ENCODE measurements at places on chromosomes 7 and 10.

DNA sequence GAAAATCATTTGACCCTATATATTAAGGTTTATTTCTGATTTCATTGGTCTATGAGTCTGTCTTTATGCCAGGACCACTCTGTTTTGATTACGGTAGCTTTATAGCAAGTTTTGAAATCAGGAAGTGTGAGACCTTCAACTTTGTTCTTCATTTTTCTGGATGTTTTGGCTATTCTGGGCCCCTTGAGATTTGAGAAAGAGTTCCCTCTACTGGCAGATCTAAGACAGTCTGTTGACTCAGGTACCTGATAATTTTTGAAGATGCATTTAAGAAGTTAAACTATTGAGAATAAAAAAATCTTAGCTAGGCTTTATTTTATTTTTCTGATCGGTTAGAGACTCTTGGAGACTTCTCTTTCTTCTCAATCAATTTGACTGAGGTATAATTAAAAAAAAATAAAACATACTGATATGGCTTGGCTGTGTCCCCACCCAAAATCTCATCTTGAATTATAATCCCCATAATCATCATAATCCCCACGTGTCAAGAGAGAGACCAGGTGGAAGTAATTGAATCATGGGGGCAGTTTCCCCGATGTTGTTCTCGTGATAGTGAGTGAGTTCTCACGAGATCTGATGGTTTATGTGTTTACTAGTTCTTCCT, 209.2 kb downstream of the SNX10 start:
- no peak for DNase-seq

GRCh38 chr10:47107007-47107747, 192.8 kb upstream of the GDF10 start:
- DNase-seq = no peak

- no peak for DNase-seq
Measured at GRCh38 chr10:652233-652632, 37.2 kb downstream of the DIP2C start.

- no peak for DNase-seq
Measured at GRCh38 chr10:20041931-20042330, 225.7 kb downstream of the PLXDC2 start.

DNA sequence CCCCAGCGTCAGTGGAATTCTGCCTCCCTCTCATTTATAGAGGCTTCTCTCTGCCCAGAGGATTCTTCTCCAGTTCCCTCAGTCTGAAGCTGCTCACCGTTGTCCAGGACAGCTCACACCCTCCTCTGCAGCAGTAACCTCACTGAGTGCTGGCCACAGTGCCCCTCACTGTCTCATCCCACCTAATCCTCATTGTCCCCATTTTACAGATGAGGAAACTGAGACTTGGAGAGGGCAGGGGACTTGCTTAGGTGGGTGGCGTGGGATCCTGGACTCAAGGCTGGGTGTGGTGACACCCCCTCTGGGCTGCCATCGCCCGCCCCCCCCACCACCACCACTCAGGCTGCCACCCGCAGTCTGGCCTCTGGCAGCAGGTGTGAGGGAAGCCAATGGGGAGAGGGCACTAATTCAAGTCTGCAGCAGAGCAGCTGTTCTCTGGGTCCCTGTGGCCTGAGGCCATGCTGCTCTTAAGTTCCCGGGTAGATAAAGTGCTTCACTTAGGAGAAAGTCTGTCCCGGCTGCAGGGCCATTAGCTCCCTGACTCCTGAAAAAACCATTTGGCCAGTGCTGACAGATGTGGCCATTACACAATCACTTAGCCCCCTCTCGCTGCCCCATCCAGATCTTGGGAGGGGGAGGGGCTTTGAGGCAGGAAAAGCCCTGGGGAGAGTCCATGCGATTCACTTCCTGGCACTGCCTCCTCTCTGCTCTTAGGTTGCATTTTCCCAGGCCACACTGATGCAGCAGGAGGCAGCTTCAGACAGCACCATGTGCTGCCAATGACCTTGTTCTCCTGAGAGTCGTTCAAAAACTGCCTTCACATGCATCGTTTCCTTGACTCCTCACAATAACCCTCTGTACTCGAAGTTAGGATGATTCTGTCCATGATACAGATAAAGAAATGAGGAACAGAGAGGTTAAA, 36.3 kb downstream of the DRGX start:
- DNase-seq = no peak

- no peak for DNase-seq
Measured at GRCh38 chr7:144862612-144863319, 26.9 kb upstream of the TPK1 start.

GRCh38 chr7:2633538-2634266, 1.9 kb downstream of the TTYH3 start:
- peak; percentile 46 for DNase-seq

DNA sequence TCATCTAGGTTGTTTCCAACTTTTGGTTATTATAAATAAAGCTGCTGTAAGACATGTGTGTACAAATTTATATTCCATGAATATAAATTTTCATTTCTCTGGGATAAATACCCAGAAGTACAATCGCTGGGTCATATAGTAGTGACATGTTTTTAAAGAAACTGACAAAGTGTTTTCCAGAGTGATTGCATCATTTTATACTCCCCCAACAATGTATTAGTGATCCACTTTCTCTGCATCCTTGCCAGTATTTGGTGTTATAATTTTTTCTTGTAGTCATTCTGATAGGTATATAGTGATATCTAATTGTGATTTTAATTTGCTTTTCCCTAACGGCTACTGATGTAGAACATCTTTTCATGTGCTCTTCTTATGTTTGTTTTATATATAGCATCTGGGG, 27.0 kb upstream of the ARHGAP21 start:
- DNase-seq = no peak

- no peak for DNase-seq
Measured at GRCh38 chr10:33103863-33104379, 145.9 kb upstream of the ITGB1 start.

- no peak for DNase-seq
Measured at GRCh38 chr7:96416116-96416515, 94.2 kb upstream of the SLC25A13 start.

GRCh38 chr7:65216469-65216868, 157.2 kb upstream of the ZNF92 start:
- DNase-seq = peak; percentile 49

DNA sequence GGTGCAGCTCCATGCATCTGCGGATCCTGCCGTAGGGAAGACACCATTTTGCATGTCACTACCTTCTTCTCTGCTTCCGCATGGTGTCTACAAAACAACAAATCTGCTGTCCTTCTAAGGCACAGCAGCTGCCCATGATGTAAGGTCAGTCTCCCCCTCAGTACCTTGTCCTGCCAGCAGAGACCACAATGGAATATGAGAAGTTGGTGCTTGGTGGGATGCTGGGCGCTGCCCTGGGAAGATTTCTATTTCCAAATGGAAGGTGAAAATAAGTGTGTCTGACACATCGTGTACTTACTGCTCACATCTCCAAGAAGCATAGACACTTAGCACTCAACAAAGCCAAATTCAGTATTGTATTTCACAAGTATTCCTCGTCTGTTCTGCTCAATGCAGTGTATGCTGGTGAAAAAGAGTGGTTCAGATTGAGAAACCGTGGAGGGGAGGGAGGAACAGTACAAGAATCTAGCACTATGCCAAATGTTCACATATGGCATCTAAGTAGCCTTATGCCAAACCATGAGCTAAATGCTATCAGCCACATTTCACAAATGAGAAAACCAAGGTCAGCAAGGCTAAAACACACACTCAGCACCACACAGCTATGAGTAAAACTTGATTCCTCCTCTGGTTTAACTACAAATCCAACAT, 95.0 kb downstream of the GRB10 start:
- DNase-seq = no peak

GRCh38 chr7:30973791-30974604, 10.2 kb downstream of the GHRHR start:
- no peak for DNase-seq

DNA sequence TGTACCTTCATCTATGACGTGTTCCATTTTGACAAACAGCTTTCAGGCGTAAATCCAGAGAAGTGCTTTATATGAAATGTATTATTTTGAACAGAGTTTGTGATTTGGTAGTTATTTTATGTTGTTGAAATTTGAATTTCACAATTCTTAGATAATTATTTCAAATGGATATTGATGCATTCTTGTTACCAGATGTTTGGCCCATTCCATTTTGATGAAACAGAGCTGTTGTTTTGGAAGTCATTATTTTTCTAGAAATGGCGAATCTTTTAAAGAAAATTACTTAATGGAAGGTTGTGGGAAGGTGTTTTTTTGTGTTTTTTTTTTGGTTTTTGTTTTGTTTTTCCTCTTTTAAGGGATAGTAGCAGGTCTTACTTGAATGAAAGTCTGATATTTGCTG, 2.4 kb downstream of the OTUD1 start:
- DNase-seq = no peak

DNA sequence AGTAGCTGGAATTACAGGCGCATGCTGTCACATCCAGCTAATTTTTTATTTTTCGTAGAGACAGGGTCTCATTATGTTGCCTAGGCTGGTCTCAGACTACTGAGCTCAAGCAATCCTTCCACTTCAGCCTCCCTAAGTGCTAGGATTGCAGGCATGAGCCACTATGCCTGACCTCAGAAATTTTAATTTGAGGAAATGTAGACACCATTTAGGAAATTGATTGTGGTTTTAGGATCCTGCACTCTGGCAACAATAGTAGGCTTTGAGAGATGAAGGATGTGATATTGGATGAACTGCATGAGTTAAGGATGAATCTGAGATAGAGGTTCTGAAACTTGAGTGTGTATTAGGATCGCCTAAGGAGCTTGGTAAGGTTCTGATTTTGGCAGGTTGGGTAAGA, 66.5 kb downstream of the PPP1R9A start:
- no peak for DNase-seq

DNA sequence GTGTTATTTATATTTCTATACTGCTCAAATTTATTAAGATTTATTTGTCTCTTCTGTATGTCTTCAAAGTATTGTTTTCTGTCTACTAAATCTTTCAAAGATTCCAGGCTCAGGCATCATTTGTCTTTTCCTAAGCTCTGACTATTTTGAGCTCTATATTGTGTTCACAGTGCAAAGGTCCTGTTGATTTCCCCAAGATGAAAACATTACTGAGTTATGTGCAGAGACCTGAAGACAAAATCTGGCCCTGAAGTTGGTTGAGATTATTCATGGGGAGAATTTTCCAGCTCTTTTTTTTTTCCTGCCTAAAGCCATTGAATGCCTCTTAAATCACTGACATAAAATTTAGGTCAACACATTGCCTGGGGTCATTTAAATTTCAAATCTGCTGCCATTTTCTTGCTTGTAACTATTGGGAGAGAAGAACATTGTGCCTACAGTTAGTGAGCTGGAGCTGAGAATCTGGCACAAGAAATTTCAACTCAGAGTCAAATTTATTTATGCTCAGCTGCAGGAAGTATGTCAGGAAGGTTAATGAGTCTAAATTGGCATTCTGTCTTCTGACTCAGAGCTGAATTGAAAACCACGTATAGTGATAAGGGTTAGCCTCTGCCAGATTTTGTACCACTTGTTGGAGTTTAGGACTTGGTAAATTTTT, 31.6 kb downstream of the CSTF2T start:
- DNase-seq = no peak

- no peak for DNase-seq
Measured at GRCh38 chr7:511476-512145, 8.0 kb downstream of the PDGFA start.

- DNase-seq = peak; percentile 79
Measured at GRCh38 chr7:2709553-2710285, 21.7 kb downstream of the AMZ1 start.

DNA sequence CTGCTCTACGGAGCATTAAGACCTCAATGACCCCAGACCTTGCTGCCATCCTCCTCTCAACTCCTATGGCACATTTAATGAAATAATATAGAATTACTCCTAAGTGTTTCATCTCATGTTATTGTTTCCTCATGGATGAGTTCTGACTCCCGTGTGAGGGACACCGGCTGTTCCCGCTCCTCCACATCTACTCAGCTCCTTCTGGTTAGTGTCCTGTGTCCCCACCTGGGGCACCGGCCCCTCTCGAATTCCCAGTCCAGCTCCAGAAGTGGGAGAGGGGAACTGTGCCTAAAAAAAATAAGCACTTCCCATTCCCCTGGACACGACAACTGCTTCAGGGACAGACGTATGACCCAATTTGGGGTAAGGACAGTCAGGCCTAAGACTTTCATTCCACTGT, 58.3 kb downstream of the PIP4K2A start:
- no peak for DNase-seq

DNA sequence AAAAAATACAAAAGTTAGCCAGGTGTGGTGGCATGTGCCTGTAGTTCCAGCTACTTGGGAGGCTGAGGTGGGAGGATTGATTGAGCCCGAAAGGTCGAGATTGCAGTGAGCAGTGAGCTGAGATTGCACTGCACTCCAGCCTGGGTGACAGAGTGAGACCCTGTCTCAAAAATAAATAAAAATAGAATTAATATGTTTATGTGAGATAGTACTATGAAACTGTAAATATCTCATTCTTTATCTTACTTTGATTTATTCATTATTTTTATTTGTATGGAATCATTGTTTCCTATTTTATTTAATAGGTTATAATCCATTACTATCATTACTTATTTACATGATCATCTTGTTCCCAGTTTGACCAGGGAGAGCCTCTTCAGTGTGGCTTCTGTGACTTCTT, 41.0 kb upstream of the STRIP2 start:
- no peak for DNase-seq

DNA sequence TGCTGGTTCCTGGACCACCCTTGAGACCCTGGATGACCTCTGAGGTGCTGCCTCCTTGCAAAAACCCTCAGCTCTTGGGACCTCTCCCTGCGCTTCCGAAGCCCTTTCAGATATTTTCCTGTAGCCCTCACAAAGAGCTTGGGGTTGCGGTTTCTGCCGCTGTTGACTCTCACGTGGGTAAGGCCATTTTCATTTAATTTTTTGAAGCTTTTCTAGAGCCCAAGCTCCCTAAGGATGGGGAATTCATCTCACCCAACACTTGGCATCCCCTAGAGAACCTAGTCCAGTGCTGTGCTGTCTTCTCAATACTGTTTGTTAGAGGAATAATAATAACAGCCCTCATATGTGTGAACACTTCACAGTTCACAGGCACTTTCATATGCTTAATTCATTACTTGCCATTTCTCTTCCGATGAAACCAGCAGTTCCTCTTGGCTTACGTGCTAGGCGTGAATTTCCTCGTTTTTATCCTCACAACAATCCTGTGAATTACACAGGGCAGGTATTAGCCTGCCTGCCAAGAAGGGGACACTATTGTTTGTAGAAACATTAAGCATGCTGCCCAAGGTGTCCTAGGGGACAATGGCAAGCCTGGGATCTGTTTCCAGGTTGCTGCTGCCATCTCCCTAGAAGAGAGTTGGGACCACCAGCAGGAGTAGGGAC, 71.6 kb upstream of the CTBP2 start:
- no peak for DNase-seq

DNA sequence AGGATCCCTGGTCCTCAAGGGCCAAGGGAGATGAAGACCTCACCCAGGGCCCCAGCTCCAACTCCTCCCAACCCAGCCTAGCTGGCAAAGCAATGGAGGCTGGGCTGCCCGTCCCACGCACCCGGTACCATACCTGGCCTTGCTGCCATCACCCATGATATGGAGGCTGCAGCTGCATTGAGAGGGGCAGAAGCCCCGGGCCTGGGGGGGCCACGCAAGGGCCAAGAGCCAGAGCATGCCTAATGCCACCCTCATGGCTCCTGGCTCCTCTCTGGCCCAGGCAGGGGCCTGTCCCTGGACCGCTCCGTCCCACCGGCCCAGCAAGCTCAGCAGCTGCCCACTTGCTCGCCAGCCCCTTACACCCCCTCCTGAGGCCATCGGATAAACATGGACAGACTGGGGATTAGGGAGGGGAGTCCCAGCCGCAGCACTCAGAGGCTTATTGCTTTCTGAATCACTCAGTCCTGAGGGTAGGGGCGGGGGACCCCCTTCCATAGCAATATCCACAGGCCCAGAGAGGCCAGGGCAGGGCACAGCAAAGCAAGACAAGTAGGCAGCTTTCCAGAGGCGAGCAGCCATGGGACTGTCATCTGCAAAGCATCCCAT, at the start of gene LRIT1:
Gene LRIT1 (minus strand): TSS at position 362 of the 606 bp plus-strand sequence. CDS start 107 bp downstream, at position 255.
- DNase-seq = no peak

- no peak for DNase-seq
Measured at GRCh38 chr7:57775396-57776088, 325.6 kb downstream of the ZNF716 start.
